ENCODE measurements at places on chromosomes 2 and 18.

DNA sequence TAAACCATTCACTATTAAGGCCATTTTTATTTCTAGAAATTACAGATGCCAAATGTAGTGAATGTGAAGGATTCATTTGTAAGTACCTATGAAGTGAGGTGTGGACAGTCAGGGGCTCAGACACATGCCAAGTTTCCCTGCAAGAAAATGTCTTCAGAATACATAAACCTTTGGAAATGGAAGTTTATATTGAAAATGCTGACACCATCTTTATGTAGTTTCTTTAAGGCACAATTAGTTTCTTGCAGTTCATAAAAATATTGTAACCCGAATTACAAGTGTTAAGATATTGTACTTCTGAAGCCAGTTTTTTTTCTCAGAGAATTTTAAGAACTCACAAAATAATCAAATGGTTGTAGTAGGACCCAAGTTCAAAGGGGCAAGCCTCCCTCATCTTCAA lies 66.1 kb upstream of the LYPD1 start:
- DNase-seq: no peak

GRCh38 chr2:239949537-239949936 lies 75.6 kb downstream of the NDUFA10 start:
- DNase-seq: peak; percentile 21

DNA sequence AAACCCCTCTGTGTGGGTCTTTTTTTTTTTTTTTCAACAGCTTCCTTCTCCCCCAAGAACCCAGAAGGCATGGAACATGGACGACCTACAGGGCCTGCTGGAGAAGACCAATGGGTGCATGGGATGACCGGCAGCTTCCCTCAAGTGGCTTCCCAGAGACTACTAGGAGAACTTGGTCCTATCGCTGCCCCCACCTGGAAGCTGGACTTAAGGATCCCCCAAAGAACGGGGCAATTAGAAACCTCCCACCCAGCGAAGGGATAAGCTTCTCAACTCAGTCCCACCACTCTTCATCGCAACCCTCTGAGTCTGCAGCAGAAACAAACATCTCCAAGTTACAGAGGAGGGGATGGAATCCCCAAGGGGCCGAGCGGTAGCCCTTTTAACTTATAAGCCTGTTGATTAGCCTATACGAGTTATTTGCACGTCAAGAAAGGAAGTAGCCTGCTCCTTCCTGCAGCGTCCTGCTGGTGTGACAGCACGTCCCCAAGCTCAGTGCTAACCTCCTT lies 1.4 kb downstream of the ACTR1B start:
- DNase-seq: no peak

DNA sequence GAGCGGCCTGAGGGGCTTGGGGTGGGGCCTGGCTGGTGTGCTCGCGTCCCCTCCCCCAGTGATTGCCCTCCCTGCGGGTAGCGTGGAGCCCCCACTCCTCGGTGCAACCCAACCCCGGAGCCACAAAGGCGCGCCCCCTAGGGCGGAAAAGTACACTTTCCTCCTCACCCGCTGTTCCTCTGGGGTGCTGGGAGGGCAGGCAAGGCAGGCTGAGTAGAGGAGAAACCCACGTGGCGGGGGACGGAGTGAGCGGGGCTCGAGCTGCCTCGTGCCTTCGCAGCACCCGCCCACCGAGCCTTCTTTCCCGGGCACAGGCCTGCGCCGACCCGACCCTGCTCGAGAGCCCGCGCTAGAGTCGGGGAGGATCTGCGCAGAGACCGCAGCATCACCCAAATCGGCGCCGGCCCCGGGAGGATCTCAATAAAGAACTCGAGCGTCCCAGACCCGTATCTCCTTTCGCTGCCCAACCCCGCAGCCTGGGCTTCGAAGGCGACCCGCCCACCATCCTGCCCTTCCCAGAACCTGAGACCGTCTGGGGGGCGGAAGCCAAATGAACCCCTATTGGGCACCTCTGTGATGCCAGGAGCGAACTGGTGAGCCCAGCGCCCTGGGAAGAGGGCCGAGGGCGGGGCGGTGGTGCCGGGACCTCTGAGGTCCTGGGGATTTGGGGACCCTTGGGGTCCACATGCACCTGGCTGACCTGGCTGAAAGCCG lies 1.5 kb downstream of the UCN start:
- peak; percentile 62 for DNase-seq

GRCh38 chr18:2147476-2148230 lies 423.7 kb downstream of the METTL4 start:
- DNase-seq: peak; percentile 76

GRCh38 chr2:223113161-223113560 lies 61.2 kb downstream of the KCNE4 start:
- DNase-seq: no peak

GRCh38 chr2:33059471-33060156 lies 112.9 kb downstream of the LTBP1 start:
- no peak for DNase-seq

- DNase-seq: no peak
Observed at GRCh38 chr18:55473560-55473959, 114.4 kb downstream of the TCF4 start.

GRCh38 chr2:98702858-98703620 lies 27.9 kb downstream of the MGAT4A start:
- no peak for DNase-seq

DNA sequence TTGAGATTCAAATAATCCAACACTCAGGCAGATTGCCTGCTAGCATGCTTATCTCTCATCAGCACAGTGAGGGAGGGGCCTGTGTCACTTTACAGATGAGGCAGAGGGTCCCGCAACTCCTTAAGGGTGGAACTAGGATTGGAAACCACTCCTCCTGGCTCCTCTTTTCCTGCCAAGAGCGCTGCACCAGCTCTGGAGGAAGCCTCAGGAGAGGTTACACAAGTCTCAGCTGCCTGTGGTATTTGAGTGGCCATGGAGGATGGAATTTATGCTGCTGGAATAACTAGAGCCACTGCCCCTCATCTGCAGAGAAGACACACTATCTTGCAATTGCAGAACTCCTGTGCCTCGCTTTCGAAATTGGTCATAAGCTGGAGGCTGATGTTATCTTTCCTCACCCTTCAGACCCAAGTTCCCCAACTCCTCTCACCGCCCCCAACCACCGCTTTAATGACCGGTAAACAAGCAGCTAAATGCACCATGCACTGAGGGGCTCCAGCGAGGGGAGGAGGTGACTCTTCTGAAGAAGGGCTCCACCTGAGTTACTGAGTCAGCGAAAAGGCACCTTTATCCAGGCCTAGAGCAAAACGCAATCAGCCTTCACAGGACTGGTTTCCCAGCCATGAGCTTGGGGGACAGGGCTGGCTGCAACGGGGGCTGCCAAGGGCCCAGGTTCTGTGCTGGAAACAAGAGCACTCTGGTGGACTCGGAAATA lies 245.8 kb downstream of the SOX11 start:
- DNase-seq: no peak
